ENCODE measurements at places on chromosomes 5 and 9.

- DNase-seq, result no peak
Observed at GRCh38 chr9:109619310-109619709, 121.2 kb upstream of the PTPN3 start.

- DNase-seq, result no peak
Observed at GRCh38 chr9:70085241-70085640, 41.6 kb downstream of the MAMDC2 start.

DNA sequence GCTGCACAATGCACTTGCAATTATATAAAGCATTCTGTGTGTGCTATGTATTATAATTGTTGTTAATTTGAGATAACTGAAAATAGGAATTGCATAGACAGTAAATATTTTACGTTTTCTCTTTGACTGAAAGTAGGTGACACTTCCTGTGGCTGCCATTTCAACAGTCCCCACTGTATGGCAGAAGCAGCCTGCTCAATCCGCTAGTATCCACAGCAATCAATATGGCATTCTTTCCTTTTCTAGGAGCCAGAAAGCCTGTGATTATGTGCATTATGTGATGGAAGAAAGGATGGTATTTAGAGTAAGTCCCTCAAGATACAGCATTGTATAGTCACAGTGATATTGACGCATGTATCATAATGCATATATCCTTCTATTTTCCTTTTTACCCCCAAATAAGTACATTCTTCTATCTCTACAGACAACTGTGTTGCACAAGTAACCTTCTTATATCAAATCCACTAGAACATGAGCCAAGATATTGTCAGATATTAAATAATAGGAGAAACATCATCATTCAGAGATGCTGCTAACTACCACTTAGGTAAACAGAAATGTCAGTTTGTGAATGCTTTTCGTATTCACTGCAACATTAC lies 59.7 kb downstream of the CARTPT start:
- DNase-seq, result no peak

GRCh38 chr9:35110327-35110761 lies 5.3 kb downstream of the ATOSB start:
- no peak for DNase-seq

DNA sequence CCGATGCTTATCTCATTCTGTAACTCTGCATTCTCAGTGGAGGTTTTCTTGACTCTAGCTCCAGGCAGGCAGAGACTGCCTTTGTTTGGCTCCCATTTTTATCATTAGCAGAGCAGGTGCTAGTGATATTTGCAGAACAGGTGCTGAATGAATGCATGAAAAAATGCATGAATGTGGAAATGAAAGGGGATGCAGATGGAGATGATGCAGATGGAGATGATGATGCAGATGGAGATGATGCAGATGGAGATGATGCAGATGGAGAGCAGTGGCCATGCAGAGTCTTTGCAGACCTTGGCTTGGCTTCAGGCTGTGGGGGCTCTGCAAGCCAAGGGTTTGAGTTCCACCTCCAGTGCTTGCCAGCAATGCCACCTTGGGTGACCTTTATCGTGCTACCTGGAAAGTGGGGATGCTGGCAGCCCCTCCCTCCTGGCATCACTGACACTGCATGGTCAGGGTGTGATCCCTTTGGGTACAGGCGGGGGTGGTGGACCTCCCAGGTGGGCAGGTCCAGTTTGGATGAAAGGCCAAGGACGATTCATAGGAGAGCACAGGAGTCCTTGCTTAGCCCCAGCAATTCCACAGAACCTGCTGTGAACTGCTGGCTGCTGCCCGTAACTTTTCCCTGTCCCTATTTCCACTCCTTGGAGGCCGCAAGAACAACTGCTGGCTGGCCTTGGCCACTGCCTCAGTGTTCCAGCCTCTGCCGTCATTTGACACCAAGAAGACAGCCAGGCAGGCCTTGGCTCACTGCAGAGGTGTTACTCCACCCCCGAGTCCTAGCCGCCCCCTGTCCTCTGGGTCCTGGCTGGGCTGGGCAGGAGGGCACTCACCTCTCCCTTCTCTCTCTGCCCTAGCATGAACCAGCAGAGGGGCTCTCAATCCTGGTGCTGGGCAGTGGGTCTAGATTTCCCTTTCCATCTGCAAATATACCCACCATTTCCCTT lies 33.0 kb downstream of the ERGIC1 start:
- no peak for DNase-seq

DNA sequence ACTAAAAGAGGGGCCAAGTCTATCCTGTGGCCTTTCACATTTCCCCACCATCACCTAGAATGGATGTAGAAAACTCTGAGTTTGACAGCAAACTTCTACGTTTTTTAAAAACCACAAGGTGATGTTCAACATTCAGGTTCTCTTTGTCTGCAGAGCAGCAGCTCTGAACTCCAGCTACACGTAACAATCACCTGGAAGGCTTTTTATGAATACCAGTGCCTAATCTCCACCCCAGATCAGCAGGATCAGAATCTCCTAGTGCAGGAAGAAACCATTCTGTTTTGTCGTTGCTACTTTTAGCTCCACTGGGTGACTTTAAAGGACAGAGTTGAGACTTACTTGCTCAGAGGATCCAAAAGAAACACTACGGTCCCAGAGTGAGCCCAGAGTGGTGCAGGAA lies 44.3 kb downstream of the EPB41L4A start:
- DNase-seq, result no peak

DNA sequence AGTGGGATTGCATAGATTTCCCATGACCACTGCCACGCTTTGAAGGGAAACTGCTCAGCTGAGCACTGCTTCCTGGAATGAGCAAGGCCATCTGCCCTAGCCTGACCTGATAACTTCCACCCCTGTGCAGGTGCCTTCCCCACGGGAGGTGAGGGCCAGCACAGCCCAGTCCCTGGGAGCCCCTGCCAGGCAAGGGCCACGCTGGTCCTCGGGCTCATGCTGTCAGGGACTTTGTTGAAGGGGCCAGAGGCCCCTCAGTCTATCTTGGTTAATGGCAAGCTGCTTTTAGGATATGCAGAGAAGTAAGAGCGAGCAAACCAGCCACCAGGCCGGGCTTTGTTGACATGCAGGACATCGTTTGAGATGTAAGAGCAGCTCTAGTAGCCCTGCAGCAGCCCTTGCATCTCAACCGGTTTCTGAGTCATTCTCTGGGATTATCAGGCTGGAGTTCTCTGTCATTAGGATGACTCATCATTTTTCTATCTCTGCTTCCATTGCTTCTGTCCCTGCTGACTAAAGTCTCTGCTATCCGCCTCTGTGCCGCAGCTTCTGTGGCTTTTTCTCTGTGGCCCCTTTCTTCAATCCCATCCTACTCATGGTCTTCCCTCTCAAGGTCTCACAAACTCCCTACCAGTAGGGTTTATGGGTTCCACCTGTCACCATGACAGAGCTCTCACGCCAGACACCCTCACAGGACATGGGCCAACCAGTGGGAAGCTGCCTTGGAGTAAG lies 30.6 kb upstream of the IQGAP2 start:
- no peak for DNase-seq

Measured in cerebellar nuclear complex (tissue), 1 donor.